ENCODE measurements at places on chromosomes 7 and 10. TPM values are rescaled to one million over a fixed set of nuclear protein-coding genes. Genes with fewer than 3 reads are reported as not detected.

DNA sequence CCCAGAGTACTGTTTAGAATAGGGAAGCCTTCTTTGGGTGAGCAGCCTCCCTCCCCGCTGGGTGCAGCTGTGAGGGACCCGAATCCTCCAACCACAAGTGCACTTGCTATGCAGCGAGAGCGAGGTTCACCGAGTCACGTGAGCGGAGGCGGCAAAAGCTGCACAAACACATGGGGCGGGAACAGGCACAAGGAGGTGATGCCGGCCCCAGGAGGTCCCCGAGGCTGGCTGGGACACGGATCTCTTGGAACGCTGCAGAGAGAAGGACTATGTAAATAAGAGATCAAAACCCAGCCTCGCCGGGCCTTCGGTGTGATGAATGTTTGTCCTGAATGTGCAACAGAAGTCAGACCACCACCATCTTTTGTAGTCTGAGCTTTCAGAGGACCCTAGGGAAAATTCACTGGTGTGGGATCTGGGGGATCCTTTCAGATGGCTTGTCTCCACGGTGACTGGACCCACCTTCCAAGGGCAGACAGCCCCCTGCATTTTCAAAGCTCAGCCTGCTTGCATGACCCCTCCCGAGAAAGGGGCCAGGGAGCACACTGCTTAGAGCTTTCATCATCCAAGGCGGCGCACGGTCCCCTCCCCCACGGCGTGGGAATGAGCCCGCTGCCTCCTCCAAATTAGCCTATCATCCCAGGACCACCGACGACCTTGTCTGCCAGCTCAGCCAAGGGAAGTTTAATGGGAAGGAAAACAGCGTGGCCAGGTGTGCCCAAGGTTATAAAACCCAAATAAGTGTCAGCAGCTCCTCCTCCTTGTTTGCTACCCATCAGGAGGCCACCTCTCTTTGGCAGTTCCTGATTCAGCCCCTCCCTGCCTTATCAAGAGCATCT, 327.7 kb downstream of the CXCL12 start:
- DNase-seq = no peak
- H3K4me3 ChIP-seq = no peak overlapping the region
- H3K27me3 ChIP-seq = no peaks in the 10 kb centered on the region
- no peaks in the 10 kb centered on the region for H3K36me3 ChIP-seq

WNT8B gene
- total RNA-seq = not detected

VWDE gene
- not detected for total RNA-seq

- 0 out of 2 replicates have a peak, but pooled peaks cover 5% of the 10 kb centered on the region for H3K27me3 ChIP-seq
- H3K27ac ChIP-seq = no peak overlapping the region
- DNase-seq = no peak
- H3K4me1 ChIP-seq = no peaks in the 10 kb centered on the region
- H3K4me3 ChIP-seq = no peak overlapping the region
- H3K36me3 ChIP-seq = no peaks in the 10 kb centered on the region
These were observed 43.4 kb upstream of the PLEKHA1 start for GRCh38 chr10:122331100-122331499.

DNA sequence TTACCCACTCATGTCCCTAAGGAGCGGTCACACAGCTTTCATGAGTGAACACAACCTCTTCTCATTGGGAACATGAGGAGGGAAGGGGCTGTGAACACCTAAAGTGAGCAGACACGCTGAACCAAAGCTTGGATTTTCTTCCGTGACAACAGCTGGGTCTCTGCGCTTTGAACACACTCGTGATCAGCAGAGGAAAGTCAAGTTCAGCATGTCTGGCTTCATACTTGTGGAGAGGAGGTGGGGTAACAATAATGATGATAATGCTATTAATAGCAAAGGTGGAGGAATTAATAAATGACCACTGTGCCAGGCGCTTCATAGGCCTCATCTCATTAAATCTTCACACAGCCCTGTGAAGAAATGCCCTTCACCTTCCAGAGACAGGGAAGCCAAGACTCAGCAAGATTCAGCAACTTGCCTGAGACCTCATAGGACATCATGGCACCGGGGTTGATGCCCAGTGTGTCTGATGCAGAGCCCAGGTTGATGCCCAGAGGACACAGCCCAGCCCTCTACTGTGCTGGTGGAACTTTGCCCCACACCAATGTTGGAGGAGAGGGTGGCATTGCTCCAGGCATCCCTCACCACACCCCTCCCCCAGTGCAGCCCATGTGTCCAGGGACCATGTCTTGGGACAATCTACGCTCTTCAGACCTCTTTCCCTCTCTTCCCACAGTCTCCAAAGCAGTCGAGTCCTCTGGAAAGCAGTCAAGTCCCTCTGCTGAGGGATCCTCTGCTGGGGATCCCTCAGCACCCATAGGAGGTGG, 40.6 kb downstream of the GSDME start:
- H3K27ac ChIP-seq = no peak overlapping the region
- DNase-seq = no peak
- no peaks in the 10 kb centered on the region for H3K27me3 ChIP-seq

GRCh38 chr7:19024261-19024660, 93.2 kb downstream of the TWIST1 start:
- H3K27me3 ChIP-seq = no peaks in the 10 kb centered on the region
- H3K27ac ChIP-seq = no peak overlapping the region
- no peaks in the 10 kb centered on the region for H3K4me1 ChIP-seq
- DNase-seq = no peak

GRCh38 chr10:112191791-112192190, 8.2 kb upstream of the GPAM start:
- peaks cover 91% of the 10 kb centered on the region for H3K36me3 ChIP-seq
- H3K4me3 ChIP-seq = no peak overlapping the region
- no peaks in the 10 kb centered on the region for H3K27me3 ChIP-seq

GRCh38 chr7:117068511-117069145, 115.3 kb downstream of the ST7 start:
- peaks cover 8% of the 10 kb centered on the region for H3K4me1 ChIP-seq
- no peak overlapping the region for H3K27ac ChIP-seq
- no peaks in the 10 kb centered on the region for H3K36me3 ChIP-seq
- no peak for DNase-seq
- H3K27me3 ChIP-seq = no peaks in the 10 kb centered on the region

APBB1IP gene
- total RNA-seq = 34.7 TPM

GRCh38 chr10:113620511-113620910, 43.3 kb downstream of the NRAP start:
- no peak for DNase-seq
- no peak overlapping the region for H3K4me3 ChIP-seq
- H3K27me3 ChIP-seq = no peaks in the 10 kb centered on the region
- no peaks in the 10 kb centered on the region for H3K4me1 ChIP-seq

CYP3A4 gene
- not detected for total RNA-seq

DNA sequence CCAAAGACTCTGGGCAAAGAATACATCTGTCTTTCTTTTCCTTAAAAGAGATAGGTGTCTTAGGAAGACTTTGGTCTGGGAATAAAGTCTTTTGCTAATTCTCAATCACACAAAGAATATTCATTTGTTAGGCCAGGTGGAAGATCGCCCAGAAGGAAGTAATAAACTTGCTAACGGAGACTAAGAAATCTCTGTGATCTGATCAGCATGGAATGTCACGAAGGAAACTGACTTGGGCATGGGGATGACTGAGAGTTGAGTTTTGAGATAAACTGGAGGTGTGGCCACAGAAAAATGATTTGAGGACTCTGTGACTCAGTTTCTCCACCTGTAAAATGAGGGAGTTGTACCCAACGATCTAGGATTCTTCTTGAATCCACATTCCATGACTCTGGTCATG, 161.1 kb upstream of the SVIL start:
- no peaks in the 10 kb centered on the region for H3K36me3 ChIP-seq
- DNase-seq = no peak
- no peak overlapping the region for H3K27ac ChIP-seq
- H3K4me1 ChIP-seq = no peaks in the 10 kb centered on the region
- no peak overlapping the region for H3K4me3 ChIP-seq
- no peaks in the 10 kb centered on the region for H3K27me3 ChIP-seq

DNA sequence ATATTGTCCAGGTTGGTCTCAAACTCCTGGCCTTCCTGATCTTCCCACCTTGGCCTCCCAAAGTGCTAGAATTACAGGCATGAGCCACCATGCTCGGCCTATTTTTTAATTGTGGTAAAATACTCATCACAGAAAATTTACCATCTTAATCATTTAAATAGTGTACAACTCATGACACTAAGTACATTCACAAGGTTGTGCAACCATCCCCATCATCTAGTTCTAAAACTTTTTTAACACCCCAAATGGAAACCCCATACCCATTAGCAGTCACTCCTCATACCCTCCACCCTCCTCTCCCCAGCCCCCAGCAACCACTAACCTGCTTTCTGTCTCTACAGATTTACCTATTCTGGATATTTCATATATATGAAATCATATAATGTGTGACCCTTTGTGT, 90.3 kb downstream of the DOCK4 start:
- no peak overlapping the region for H3K4me3 ChIP-seq
- H3K4me1 ChIP-seq = no peaks in the 10 kb centered on the region
- H3K36me3 ChIP-seq = no peaks in the 10 kb centered on the region
- H3K27me3 ChIP-seq = no peaks in the 10 kb centered on the region

COMTD1 gene
- total RNA-seq = 75.0 TPM

- no peaks in the 10 kb centered on the region for H3K27me3 ChIP-seq
- no peak overlapping the region for H3K4me3 ChIP-seq
- no peaks in the 10 kb centered on the region for H3K4me1 ChIP-seq
- H3K27ac ChIP-seq = no peak overlapping the region
These were observed 233.2 kb upstream of the PRSS1 start for GRCh38 chr7:142516038-142516501.

- no peaks in the 10 kb centered on the region for H3K4me1 ChIP-seq
- H3K36me3 ChIP-seq = no peaks in the 10 kb centered on the region
- H3K4me3 ChIP-seq = no peak overlapping the region
These were observed 959 bp upstream of the FAM107B start for GRCh38 chr10:14775656-14776055.
